ENCODE measurements at places on chromosomes 2 and 18.
A peak's percentile ranks its signal among the peaks of the same experiment; 100 is the strongest.

DNA sequence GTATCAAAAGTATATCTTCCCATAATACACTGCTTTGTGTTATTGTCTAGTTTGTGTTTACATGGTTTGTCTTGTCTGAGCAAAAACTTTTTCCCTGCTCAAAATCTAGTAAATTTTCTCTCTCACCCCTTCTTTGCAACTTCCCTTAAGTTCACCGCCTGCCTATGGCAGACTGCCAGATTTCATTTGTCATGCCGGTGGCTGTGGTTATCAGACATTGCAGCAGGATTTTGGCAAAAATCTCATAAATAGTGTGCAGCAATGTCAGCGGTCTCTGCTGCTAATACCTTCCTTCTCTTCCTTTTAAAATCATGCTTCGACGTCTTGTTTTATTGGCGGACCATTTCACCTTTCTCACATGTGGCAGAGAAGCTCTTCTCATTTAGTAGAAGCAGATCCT lies 45.6 kb upstream of the TMEM178A start:
- DNase-seq = no peak

GRCh38 chr2:222341331-222341730 lies 42.5 kb upstream of the PAX3 start:
- DNase-seq = no peak

- DNase-seq = no peak
Measured at GRCh38 chr2:65464604-65465003, 32.2 kb upstream of the SPRED2 start.

DNA sequence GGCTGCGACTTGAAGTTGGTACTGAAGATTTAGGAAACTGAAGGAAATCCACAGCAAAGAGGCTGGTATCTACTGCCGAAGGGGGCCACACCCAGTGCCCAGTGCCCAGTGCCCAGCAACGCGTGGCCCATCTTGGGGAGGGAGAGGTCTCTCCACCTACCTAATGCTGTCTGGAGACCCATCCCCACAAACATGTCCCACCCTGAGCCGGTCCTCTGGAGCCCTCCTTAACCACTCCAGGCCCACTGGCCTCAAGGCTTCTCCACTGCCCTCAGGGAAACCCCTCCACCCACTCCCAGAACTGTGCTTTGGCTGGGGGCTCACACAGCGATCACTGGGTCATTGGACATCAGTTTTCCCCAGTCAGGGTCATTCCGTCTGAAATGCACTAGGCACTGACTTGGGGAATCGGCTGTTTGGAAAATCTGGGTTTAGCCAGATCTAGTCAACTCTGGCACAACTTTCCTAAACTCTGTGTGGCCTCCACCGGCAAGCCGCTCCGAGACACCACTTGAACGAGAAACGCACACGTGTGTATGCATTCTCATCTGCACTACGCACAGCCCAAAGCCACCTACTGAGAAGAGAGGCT lies 20.1 kb downstream of the GPR55 start:
- DNase-seq = no peak

DNA sequence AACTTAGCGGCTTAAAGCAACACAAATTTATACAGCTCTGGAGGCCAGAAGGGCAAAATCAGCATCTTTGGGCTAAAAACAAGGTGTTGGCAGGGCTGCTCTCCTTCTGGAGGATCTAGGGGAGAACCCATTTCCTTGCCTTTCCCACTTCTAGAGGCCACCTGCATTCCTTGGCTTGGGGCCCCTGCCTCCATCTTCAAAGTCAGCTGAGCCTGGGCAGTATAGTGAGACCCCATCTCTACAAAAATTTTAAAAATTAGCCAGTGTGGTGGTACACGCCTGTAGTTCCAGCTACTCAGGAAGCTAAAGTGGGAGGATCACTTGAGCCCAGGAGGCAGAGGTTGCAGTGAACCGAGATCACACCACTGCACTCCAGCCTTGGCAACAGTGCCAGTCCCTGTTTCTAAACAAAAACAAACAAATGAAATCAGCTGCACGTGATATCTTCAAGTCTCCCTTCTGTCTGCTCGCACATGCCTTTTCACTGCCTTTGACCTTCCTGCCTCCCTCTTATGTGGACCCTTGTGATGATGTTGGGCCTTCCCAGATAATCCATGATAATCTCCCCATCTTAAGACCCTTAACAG lies 200.6 kb downstream of the ZFP36L2 start:
- DNase-seq = no peak

- DNase-seq = no peak
Measured at GRCh38 chr2:218271487-218271797, 1.1 kb downstream of the PNKD start.

DNA sequence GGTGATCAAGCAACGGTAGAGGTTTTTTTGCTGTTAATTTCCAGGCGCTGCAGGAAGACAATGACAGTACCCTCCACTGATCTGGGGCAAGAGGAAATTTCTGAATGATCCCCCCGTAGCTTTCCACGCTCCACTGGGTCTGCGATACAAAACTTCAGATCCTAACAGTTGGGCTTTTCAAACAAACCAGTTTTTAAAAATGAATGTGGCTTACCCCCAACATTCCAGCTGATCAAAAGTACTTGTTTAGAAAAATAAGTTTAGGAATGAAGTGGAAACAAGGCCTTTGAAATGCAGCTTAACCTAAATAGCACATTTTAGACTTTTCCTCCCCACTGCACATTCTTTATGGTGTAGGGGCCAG lies 5.7 kb downstream of the ZFP36L2 start:
- DNase-seq = no peak

DNA sequence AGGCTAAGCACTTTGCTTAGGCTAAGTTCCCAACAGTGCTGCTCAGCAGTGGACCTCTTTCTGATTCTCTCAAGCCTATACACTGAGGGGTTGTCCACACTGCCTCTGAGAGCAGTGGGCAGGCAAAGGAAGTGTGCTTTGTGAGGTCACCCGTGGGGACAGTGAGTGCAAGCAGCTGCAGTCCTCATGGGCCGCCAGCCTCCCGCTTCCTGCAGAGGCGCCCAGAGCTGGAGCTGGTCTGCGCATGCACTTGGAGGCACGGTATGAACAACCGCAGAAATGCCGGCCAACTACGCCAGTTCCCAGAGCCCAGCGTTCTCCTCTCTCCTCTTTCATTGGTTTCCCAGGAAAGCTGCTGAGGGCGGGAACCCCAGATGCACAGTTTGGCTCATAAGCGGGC lies 149.5 kb upstream of the DLX2 start:
- DNase-seq = no peak

- DNase-seq = no peak
Measured at GRCh38 chr2:188114014-188114413, 177.7 kb upstream of the GULP1 start.

GRCh38 chr2:142415461-142415860 lies 284.6 kb upstream of the LRP1B start:
- DNase-seq = no peak

DNA sequence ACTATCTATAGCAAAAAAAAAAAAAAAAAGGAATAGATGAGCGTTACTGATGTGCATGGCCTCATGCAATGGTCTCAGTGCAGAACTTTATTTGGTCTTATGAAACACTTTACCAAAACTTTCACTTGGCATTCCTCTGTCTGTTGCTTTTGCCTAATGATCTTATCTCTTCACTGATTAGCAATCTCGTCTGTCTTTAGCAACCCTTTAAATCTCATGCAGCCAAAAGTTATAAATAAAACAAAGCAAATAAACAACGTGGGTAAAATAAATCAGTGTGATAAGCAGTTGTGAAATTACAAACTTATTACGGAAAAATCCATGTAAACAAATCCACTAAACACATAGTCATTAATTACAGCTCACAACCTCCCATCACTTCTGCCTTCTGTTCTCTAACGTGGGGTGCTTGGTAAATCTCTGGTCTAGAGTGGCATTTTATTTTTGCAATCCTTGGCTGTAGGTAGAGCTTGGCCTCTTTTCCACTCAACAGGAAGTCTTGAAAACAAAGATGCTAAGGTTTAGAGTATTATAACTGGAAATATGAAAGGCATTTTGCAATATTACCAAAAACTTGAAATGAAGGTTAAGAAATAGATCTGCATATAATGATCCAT lies 288.0 kb downstream of the AFF3 start:
- no peak for DNase-seq

GRCh38 chr2:19864381-19864780 lies 37.4 kb downstream of the TTC32 start:
- DNase-seq = no peak

DNA sequence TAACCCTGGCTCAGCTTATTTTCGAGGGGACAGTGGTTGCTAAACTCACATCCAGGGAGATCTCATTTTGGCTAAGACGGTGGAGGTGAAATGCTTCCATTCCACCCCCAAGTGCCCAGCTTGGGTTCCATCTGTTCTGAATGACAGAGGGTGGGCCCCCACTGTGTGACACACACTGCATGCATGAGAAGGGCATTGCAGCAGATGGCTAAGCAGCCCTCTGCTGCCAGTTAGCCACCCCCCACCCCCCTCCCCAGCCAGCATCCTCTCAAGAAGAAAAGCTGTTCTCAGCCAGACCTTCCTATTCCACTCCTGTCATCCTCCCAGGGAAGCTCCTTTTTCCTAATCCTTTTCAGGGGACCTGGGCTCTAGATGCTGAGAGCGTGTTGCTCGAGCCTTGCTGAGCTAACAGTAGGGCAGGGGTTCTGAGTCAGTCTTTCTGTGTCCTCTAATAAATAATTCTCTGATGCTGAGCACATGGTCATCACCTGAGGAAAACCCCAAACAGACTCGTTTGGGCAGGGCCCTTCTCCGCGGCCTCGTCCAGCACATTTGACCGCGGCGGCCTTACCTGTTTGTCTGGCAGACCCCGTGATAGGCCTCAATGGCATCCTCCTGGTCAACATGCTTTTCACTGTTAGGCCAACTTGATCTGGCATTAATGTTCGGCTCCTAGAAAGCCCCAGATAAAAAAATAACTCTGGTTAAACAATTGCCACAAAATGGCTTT lies 49.5 kb upstream of the ACAA2 start:
- no peak for DNase-seq

GRCh38 chr2:28359222-28360057 lies 33.2 kb upstream of the FOSL2 start:
- DNase-seq = peak; percentile 68

DNA sequence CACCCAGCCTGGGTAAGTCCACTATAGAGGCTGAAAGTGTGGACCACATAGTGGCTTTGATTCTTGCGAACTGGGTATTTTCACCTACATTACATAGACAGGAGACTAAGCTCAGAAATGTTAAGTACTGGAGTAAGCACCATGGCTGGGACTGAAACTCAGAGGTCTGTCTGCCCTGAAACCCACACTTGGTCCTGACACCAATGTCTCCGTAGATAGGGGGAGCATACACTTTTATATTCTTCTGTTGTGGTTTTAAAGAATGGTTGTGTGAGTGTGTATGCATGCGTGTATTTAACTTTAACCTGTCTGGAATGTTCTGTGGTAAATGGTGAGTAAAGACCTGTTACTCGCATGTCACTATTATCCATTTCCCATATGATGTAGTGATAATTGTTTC lies 10.3 kb upstream of the NPPC start:
- no peak for DNase-seq

- no peak for DNase-seq
Measured at GRCh38 chr18:50992351-50992762, 24.5 kb downstream of the ELAC1 start.

- no peak for DNase-seq
Measured at GRCh38 chr2:166334805-166335204, 40.9 kb downstream of the SCN9A start.

DNA sequence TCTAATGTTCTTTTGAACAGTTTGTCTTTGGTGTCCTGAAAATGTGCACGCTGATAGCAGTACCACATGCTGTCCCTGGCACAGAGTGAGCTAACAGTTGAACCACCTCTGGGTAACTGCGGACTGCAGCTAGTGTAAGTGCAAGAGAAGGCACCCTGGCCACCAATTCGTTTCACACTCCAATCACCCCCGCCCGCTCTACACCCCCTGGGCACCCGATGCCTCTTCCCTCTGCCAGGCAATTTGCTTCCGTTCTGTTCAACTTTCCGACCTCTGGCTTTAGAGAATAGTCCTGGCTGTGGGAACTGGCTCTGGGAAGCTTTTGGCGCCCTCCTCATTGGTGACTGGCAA lies 1.4 kb downstream of the DOCK10 start:
- DNase-seq = peak; percentile 55

DNA sequence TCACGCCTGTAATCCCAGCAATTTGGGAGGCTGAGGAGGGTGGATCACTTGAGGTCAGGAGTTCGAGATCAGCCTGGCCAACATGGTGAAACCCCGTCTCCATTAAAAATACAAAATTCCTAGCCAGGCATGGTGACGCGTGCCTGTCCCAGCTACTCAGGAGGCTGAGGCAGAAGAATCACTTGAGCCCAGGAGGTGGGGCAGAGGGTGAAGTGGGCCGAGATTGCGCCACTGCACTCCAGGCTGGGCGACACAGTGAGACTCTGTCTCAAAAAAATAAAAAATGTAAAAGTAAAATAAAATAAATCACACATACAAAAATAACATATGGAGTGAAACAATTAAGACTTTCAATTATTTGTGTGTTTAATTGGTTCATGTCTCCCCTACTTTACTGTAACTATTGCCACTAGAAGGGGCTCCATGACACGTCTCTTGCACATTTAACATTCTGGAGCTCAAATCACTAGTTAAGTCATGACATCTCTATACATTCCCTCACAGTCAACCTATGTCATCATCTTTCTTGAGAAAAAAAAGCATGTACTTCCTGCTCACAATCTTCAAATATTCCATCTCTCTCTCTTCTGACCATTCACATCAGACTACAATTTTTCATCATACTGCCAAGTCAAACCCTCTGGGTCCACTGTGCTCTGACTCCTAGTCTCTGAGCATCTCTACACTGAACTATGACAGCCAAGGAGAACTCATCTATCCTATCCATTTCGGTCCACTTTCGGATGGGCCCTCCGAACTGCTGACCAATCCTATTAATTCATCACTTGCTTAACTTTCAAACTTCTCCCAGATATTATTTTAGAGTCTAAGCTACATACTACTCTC lies 6.7 kb downstream of the GFPT1 start:
- DNase-seq = no peak

DNA sequence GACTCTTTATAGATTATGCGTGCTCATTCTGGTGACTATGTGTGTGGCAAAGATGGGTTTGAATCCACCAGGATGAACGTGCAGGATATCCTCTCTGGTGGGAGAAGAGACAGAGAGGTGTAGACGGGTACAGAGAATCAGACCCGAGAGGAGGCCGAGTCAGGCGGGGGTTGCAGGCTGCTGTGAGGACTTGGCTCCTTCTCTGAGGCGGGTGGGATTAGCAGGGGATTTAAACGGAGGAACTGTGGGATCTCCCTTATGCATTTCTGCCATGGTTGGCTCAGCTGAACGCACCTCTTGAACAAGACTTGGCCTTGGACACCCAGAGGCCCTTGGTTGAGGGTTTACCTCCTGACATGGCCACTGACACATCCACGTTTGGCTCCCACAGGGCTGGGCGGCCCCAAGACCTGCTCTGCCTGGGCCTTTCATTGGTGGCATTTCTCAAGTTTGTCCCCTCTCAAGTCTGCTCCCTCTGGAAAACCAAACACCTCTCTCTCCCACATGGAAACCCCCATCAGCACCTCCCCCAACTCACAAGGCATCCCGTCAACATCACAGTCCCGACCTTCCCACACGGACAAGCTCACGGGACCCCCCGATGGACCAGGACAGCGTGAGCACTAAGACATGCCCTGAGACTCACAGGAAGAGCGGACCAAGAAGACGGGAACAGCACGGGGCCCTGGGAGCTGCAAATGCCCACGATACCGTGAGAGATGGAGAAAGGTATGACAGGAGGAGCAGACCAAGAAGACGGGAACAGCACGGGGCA lies 158.3 kb downstream of the RTP5 start:
- no peak for DNase-seq
